ENCODE measurements at places on chromosomes 2 and 18.

GRCh38 chr18:38635709-38636430 lies 1070.3 kb upstream of the CELF4 start:
- no peak for DNase-seq

DNA sequence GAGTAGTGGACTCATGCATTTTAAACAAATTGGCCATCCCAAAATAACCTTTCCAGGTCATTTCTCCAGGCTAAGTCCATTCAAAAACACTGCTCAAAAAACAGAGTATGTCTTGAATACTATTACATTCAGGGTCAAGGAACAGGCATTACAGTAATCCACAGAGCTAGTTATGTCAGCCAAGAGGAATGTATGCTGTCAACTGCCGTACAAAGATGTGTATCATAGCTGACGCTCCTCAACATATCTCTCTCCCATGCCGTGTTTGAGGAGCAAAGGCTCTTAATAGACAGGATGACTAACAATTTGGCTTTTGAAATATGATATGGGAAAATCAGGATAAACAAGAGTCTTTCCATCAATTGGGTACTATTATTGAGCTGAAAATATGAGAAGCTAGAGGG lies 68.8 kb upstream of the KCTD1 start:
- no peak for DNase-seq

- DNase-seq: no peak
Observed at GRCh38 chr2:237529452-237530402, 36.6 kb upstream of the PRLH start.

DNA sequence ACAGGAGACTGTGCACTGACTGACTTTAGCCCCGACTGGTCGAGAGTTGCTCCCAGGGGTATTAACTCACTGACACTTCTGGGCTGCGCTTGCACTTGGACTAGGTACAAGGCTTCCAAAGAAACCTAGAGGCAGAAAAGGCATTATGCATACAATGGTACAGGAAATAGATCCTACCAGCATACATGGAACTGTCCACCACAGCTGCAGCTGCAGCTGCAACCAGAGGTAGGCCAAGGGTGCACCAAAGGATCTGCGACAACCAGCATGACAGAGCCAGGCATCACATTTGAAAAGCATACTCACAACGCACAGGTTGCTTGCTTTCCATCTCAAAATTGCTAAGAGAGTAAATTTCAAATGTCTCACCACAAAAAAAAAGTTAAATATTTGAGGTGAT lies 22.6 kb upstream of the PGAP1 start:
- DNase-seq: no peak

DNA sequence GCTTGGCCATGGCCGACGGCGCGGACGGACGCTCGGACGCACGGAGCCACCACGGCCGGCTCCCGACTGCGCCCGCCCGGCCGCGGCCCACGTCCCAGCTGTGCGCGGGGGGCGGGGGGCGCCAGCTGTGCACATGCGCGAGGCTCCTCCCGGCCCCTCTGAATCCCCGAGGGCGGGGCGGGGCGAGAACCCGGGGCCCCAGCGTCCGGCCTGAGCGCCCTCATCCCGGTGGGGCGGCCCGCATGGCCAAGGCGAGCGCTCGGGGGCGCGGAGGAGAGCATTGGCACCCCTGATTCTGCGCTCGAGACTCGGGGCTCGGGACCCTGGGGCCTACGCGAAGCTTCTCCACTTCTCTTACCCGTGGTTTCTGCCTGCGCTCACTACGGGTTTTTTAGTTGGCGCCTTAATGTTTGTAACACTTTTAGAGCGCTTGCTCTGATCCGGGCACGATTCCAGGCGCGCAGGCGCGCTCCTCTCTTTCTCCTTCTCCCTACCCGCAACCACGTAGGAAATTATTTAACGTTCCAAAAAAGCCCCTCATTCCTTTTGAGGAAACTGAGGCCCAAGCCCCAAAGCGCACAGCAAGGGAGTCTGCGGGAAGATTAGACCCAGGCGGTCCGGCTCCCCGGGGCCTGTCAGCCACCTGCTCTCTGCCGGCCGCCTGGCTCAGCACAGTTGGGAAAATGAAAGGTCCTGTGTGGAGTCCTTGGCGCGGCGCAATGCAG lies at the start of gene PXDN:
PXDN (minus strand) TSS at position 70 of the 725 bp plus-strand sequence; CDS start at position 10, 60 bp downstream.
- DNase-seq: peak; percentile 54

GRCh38 chr2:95390272-95390880 lies 12.1 kb upstream of the FAHD2A start:
- no peak for DNase-seq

DNA sequence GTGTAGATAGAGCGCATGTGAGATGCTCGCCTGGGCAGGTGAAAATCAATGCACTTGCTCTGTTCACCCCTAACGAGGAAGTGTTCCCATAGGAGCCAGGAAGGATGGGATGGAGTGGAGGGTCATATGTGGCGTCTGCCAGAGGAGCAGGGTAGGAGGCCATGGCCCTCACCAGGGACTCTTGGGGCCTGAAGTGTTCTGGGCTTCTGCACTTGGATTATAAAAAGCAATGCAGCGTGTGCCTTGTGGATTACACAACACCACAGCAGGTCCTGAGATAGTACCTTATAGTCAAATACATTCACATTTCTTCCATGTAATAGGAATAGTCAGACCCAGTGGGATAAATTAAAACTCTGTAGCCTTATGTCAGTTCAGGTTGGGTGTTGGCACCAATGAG lies 100.1 kb downstream of the CABLES1 start:
- DNase-seq: no peak

DNA sequence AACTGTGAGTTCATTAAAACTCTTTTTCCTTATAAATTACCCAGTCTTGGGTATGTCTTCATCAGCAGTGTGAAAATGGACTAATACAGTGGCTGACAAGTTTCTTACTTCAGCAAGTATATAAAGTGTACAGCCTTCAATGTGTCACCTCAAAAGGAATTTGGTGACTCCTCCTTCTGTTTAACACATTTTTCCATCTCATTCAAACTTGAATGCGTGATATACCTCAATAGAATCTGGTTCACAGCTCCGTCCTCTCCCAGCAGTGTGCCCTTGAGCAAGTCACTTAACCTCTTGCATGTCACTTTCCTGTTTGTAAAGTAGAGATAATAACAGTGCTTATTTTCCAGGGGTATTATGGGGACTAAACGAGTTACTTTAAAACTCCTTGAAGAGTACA lies 159.6 kb downstream of the CCBE1 start:
- no peak for DNase-seq

GRCh38 chr2:215517391-215517790 lies 81.5 kb upstream of the FN1 start:
- DNase-seq: no peak

- DNase-seq: peak; percentile 69
Observed at GRCh38 chr2:96485751-96486651, 19.2 kb downstream of the NEURL3 start.

DNA sequence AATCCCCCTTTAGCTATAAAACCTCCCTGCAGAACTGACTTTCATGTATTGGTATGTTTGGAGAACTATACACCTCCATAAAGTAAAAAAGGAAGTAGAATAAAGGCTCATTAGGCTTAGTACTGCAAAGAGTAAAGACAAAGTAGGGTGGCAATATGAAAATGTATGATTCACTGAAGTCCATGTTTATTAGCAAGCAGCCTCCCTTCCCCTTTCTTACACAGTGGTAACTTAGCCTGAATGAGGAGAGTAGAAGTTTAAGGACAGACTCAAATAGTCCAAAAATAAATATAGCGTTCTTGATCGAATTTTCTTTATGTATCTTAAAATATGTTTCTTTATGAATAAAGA lies 1.5 kb downstream of the ZNF804A start:
- no peak for DNase-seq

DNA sequence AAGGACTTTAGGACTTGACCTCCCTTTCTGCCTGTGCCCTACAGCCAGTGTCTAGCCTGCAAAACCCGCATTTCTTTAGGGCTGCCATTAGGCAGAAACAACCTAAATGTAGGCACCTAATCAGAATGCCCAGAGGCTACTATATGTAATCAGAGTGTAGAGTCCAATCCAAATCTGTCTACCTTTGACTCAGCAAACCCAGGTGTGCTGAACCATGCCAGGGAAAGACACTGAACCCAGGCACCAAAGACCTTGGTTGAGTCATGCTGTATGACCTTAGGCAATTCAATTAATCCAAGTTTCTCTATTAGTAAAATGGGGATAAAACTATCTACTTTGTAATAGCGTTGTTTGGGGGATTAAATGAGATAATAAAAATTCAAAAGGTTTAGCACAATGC lies 20.7 kb downstream of the CAPN14 start:
- no peak for DNase-seq

DNA sequence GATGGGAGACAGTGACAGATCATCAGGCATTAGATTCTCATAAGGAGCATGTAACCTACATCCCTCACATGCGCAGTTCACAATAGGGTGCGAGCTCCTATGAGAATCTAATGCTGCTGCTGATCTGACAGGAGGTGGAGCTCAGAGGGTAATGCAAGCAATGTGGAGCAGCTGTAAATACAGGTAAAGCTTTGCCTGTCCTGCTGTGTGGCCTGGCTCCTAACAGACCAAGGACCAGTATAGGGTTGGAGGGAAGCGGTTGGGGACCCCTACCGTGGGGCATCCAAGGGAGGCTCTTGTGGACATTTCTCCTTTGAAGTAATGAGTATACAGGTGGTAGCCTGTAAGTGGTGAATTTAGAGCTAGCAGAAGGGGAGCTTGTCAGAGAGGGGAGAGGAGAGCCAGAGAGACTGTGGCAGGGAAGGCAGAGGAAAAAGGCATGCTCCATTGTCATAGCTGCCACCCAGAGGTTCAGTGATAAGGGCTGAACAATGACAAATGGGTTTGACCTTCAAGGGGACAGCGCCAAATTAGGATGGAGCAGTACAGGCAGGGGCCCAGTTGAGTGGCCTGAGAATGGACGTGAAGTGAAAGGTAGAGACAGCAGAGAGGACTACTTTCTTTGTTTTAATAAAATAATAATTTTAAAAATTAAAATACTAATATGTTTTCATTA lies 15.2 kb upstream of the TMBIM1 start:
- DNase-seq: no peak

DNA sequence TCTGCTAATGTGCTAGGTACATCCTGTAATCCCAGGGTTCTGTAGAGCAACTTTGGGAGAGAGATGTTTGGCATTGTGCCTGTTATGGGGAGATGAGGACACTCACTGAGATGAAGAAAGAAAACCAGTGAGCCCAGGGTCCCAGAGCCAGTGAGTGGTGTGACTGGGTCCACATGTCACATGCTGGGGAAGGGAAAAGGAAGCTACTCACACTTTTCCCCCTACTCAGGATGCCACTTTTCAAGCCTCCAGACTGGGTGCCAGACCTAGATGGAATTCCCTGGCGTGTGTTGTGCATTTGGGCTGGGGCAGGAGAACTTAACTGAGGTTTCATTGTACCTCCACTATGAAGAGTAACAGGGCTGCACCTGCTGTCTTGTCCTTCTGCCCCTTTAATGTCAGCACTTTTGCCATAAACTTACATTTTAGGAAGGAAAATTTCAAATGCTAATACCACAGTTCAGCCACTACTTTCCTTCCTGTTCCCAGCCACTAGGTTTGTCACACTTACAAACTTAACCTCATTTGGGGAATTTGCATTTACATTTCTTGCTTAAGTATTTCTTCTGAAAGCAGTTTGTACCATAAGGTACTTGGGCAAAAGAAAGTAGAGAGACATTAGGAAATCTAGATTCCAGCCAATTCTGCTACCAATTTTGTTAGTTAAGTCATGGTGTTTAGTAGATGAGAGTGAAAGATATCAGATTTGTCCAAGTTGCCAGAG lies 10.2 kb downstream of the INSIG2 start:
- no peak for DNase-seq

DNA sequence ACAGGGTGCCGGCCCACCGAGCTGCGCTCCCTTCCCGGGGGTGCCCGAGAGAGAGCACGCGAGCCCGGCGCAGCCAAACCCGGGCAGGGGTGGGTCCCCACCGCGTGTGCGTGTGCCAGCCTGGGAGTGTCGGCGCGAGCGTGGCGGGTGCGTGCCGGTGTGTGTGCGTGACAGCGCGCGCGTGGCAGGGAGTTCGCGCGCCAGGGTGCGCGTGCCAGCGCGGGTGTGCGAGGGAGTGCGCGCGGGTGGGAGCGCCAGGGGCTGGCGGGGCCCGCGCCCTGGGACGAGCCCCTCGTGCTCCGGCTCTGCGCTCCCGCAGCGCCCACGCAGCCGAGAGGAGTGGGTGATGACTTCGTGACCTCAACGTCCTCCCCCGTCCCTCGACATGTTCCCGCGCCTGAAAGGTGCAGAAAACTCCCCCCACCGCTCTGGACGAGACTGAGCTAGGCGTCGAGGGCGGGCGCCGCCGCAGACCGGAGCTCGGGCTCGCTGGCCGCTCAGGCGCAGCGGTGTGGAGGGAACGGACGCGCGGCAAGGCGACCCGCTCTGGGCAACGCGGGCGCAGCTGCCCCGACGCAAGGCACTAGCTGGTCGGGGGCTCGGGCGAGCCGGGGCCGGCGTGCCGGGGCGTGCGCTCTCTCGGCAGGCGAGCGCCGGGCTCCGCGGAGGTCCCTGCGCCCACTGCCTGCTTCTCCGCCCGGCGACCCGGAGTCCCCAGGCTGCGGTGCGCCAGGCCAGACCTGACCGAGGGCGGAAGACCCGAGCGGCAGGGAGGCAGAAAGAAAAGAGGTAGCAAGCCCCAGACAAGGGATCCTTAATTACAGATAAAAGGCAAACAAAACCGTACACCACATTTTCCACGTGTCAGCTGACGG lies 582.8 kb downstream of the ZEB2 start:
- peak; percentile 32 for DNase-seq

- no peak for DNase-seq
Observed at GRCh38 chr18:80074697-80075096, 34.4 kb upstream of the ADNP2 start.

DNA sequence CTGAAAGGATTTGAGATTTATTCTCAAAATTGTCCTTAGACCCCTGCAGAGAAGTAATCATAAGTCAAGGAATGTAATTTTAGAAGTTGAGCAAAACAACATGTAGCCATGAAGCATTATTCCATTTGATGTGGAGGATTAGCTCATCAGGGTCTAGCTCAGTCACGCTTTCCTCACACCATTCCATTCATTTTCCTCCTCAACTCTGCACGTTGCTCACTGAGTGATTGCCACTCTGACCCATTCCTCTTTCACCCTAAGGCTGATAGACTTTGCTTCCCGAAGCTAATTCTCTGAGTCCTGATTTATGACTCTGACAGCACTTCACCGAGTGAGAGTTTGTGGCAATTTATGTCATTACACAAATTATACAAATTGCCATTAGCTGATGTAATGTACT lies 820.6 kb upstream of the PIK3C3 start:
- DNase-seq: no peak

Data from pancreas (tissue), 10 donors.